ENCODE measurements at places on chromosomes 16 and 17.
A peak's percentile ranks its signal among the peaks of the same experiment; 100 is the strongest.

- no peak for DNase-seq
These were observed 137.4 kb upstream of the TNRC6C start for GRCh38 chr17:77821114-77821513.

- DNase-seq = no peak
These were observed 77.2 kb upstream of the TBX2 start for GRCh38 chr17:61322325-61323002.

DNA sequence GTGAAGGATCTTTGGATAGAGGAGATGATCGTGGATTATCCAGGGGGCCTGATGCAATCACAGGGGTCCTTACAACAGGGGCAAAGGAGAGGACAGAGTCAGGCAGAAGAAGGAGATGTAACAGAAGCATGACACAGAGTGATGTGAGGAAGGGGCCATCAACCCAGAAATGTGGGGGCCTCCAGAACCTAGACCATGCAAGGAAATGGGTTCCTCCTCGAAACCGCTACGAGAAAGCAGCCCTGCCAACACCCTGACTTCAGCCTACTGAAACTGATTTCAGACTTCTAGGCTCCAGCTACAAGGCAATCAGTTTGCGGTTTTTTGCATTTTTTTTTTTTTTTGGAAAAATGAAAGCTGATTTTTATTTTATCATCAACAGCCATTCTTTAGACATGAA is 34.0 kb downstream of the ZFHX3 start:
- no peak for DNase-seq

GRCh38 chr16:6096931-6097670 is 999.5 kb upstream of the EEF2KMT start:
- no peak for DNase-seq

DNA sequence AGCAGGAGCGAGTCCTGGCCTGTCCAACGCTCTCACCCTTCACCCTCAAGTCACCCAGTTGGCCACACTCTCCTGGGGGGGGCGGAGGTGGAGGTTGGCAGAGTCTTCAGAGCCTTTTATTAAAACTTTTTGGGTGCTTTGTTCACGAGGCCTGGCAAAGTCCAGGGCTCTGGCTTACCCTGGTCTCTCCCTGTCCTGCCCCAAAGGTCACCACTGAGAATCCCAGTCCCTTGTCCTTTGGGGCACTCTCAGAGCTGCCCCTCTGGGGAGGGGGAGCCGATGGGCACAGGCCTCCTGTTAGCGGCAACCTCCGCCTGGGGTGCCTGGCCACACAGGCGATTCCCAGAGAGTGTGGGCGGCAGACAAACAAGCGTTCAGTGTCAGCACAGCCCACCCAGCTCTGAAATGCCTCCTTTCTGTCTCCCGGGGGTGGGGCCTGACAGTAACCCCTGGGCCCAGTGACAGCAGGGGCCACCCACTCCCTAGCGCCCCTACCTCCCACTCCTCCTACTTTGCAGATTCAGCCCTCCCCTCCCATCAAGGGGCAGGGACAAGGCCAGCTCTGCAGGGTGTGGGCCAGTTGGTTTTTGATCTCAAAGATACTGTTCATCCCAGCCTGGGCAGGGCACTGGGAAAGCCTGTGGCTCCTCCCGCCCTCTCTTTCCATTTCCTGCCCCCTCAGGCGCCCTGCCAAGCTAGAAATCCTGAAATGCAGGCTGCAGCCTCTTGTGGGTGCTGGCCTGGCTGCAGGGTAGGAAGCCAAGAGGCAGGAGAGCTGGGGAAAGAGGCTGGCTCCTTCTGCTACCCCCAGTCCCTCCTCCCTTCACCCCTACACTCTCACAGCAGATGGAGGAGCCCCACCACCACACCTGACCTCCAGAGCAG is 36.6 kb upstream of the EMP2 start:
- peak; percentile 8 for DNase-seq

GRCh38 chr17:44797802-44798201 is 32.3 kb downstream of the GJC1 start:
- DNase-seq = no peak

DNA sequence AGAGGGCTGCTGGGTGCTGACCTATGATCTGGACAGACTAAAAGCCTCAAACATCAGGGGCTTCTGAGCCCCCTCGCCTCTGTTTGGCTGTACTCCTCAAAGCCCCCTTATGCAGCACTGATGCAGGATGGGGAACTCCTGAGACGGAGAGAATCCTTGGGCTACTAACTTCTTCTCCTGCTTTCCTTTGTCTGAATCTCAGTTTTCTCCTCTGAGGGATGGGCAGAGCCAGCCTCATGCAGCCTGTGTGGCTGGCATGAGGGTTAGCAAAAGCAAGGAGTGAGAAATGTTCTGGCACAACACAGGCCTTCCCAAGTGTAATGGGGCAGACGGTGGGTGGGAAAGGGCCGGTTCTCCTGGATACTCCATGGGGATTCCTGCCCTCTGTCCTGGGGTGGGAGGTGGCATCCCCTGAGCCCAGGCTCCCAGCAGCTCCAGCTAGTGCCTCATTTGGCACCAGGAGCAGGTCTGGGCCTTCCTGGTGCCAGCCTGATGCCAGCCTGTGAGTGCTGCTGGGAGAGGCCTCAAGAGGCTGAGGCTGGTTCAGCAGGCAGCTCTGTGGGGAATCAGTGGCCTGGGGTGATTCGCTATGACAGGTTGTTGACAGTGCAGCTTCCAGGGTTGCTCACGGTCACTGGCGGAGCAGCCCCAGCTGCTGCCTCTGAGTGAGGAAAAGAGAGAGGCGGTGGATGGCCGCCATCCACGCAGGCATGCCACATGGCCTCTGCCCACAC is 4.0 kb upstream of the BRD7 start:
- DNase-seq = no peak

DNA sequence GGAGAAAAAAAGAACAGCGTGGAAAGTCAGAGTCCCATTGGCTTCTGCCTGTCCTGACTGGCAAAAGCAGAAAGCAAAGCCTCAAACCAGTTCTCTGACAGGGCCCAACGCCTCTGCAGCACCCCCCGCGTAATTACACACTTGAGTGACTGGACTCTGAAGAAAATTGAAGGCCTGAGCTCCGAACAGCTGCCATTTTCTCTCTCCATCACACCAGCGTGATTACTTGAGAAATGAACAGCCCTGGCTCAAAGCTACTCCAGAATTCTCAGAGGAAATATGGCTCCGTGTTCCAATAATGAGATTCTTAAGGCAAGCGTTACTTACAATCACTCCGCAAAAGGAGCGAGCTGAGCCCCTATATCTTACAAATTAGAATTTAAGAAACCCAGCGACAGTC is 142.7 kb upstream of the C17orf78 start:
- DNase-seq = no peak

- no peak for DNase-seq
These were observed 1.9 kb downstream of the SRSF1 start for GRCh38 chr17:58005031-58005727.

DNA sequence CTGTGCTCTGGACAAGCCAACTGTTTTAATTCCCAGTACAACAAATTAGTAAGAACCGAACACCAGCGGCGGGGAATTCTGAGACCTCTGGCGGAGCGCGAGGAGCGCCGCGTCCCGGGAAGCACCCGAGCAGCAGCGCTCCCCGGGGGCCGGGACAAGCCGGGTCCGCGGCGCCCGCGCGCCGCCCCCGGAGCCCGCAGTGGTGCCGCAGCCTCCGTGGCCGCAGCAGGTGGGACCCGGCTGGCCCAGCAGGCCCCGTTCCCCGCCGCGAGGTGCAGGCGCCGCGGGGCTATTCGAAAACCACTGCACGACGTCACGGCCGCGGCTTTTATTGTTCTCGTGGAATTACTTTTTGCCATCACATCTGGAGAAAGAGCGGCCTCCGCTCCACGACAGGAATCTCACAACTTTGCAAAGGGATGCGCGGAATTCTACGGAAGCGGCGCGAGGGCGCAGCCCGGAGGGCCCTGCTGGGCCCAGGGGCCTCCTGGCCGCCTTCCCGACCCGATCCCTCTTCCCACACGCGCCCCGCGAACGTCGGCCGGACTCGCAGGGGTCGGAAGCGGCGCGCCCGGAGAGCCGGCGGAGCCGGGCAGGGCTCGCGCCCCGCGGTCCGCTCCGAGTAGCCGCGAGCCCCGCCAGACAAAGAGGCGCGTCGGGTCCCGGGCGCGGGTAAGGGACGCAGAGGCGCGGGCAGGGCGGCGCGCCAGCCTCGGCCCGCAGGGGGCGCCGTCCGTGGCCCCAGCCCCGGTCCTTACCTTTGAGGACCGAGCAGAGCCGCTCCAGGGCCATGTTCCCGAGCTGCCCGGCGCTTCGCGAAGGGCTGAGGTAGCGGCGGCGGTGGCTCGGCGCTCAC is 696 bp downstream of the NETO2 start:
- DNase-seq = peak; percentile 18

GRCh38 chr17:80695979-80696378 is 151.3 kb downstream of the RPTOR start:
- DNase-seq = no peak

GRCh38 chr17:1562176-1562643 is 382 bp downstream of the PITPNA start:
- DNase-seq = no peak

- no peak for DNase-seq
These were observed 17.2 kb downstream of the SPAG9 start for GRCh38 chr17:51103451-51103850.
